ENCODE measurements at places on chromosomes 11 and 22.

DNA sequence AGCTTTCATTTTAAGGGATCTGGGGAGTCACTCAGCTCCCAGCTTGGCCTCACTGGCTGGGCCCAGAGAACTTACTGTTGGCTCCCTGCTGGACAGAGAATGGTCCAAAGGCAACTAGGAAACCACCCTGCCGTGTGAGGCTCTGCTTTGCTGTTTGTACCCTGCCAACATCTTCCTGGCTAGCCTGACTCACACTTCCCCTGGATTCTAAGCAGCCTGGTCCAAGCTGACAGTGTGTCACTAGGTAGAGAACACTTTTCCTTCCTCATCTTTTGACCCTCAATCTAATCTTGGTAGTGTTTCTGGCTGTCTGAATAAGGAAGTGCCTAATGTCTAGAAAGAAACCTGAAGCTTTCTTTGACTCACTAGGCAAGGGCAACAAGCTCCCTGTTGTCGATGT, 76.7 kb downstream of the FAR1 start:
- no peak for DNase-seq

DNA sequence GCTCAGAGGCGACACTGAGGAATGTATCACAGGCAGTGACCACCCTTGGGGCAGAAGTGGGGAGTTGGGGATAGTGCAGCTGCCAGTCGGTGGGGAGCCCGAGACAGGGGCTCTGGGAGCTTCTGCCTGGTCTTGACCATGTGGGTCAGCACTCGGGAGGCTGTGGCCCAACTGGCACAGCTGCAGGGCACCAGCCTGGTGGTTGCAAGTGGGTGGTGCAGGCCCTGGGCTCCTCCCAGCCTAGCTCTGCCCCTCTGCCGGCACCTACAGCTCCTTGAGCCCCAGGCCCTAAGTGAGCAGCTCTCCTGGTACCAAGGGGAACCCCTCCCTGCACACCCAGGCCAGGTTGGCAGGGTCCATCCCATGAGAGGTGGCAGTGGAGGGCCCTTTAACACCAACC, 12.6 kb upstream of the RASL10A start:
- DNase-seq, result no peak

- DNase-seq, result no peak
These were observed at the start of gene CCDC116 for GRCh38 chr22:21632237-21632895. Gene CCDC116, plus strand, starts transcription at chr22:21632760. Its CDS starts 422 bp downstream, at chr22:21633182.

DNA sequence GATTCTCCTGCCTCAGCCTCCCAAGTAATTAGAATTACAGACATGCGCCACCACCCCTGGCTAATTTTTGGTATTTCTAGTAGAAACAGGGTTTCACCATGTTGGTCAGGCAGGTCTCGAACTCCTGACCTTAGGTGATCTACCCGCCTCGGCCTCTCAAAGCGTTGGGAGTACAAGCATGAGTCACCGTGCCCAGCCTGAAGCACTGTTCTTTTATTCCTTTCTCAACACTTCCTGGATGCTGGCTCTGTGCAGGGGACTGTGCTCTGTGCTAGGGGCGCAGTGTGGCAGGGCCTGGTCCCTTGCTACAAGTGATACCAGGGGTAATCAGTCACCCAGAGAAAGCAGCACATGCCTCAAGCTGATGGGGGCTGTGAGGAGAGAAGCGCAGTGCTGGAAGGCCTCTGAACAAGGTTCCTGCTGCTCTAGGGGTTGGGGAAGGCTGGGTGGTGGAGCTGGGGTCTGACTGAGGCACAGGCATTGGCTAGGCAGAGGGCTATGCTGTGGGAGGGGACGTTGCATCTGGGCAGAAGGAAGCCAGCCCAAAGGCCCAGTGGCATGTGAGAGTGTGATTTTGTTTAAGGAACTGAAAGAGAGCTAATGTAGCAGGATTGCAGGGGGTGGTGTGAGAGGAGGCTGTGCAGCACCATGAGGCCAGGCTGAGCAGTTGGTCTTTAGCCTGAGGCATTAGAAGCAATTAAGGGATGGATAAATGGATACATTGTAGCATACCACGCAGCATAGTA, 42.5 kb downstream of the CABIN1 start:
- DNase-seq, result no peak

- no peak for DNase-seq
These were observed 111.6 kb downstream of the CEP164 start for GRCh38 chr11:117439256-117439655.

- no peak for DNase-seq
These were observed 15.3 kb downstream of the OR9G1 start for GRCh38 chr11:56714206-56714605.

- DNase-seq, result no peak
These were observed 48.8 kb downstream of the EXT2 start for GRCh38 chr11:44143987-44144909.

DNA sequence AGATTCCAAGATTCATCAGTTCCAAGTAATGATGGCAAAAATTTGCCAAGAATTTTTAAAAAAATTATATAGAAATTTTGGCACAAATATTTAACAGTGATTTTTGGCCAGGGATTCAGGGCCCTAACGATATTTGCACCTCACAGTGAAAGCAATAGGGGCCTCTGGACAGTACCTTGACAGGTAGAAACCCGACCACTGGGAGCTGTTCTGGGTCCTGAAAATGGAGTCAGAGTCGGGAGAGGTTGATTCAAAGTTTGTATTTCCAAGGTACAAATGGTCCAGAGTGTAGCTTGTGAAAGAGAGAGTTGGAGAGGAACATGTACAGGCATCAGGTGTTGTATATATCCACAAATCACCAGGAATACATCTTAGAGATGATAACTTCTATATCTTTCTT, 41.6 kb downstream of the MRGPRX2 start:
- DNase-seq, result no peak

GRCh38 chr11:126354631-126355323, 709 bp upstream of the ST3GAL4 start:
- no peak for DNase-seq

DNA sequence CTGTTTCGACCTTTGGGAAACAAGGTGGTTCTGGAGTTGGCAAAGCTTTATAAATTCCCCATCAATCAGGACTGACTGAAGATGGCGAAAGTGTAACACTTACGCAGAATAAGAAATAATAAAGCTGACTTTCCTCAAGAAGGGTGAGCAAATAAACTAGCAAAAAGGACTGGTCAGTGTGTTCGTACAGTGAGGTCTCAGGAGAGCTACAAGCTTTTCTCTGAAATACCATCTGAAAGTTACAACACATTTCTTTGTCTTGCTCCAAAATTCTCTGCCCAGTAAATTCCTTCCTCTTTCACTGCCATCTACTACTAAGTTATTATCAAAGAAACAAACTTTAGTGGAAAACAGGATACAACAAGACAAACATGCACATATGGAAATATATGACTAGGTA, 13.4 kb downstream of the PITPNB start:
- DNase-seq, result no peak

GRCh38 chr22:27775087-27775698, 26.4 kb downstream of the MN1 start:
- no peak for DNase-seq

GRCh38 chr11:110873975-110874374, 161.7 kb upstream of the ARHGAP20 start:
- no peak for DNase-seq

DNA sequence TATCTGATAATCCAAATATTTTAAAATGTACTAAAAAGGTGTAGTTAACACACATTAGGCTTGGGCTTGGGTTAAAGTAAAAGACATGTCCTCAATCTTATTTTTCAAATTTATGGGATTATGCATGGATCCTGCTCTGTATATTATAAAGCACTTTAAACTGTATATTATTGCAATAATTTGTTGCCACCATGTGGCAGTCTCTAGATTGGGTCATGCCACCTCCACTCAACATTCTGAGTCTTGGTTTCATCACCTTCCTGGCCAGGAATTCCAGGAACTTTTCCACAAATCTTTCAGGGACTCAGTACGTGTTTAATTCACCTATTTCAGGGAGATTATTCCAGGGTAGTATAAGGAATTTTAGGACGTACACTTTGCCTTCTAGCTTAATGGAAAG, 695.5 kb downstream of the FAM181B start:
- DNase-seq, result no peak

- no peak for DNase-seq
These were observed 14.0 kb downstream of the TMEM258 start for GRCh38 chr11:61778357-61778886.

- no peak for DNase-seq
These were observed 199.0 kb downstream of the BRD1 start for GRCh38 chr22:49628391-49629260.

GRCh38 chr22:19168088-19168890, 10.2 kb downstream of the SLC25A1 start:
- no peak for DNase-seq

- DNase-seq, result no peak
These were observed 65.9 kb downstream of the PHF21A start for GRCh38 chr11:46055371-46055770.

DNA sequence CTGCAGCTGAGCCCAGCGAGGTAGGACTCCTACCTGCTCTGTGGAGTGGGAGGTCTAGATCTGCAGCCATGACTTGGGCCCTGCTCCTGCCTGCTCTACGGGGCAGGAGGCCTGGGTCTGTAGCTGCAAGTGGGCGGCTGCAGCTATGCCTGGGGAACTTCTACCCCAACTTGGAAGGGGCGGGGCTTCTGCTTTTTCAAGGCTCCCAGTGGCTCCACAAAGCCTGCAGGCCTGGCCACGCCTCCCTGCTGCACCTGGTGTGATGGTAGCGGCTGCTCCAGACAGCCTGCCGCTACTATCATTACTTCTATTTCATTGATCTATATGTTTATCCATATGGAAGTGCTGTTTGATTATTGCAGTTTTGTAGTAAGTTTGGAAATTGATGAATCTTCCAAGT, 121.2 kb downstream of the NELL1 start:
- no peak for DNase-seq

DNA sequence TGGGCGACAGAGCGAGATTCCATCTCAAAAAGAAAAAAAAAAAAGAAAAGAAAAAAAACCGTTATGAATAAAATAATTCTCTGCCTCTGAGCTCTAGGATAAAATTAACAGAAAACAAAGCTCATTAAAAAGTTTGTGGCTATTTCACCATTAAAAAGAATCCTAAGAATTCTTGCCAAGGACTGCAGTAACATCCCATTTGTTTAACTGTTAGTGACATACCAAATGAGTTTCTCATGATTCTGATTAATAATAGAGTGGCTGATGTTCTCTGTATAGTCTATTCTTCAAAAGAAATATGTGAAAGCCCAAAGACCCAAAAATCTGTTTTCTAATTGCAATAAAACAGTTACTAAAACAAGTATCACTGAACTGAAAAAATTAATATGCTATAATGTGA, 19.7 kb downstream of the CLNS1A start:
- no peak for DNase-seq

DNA sequence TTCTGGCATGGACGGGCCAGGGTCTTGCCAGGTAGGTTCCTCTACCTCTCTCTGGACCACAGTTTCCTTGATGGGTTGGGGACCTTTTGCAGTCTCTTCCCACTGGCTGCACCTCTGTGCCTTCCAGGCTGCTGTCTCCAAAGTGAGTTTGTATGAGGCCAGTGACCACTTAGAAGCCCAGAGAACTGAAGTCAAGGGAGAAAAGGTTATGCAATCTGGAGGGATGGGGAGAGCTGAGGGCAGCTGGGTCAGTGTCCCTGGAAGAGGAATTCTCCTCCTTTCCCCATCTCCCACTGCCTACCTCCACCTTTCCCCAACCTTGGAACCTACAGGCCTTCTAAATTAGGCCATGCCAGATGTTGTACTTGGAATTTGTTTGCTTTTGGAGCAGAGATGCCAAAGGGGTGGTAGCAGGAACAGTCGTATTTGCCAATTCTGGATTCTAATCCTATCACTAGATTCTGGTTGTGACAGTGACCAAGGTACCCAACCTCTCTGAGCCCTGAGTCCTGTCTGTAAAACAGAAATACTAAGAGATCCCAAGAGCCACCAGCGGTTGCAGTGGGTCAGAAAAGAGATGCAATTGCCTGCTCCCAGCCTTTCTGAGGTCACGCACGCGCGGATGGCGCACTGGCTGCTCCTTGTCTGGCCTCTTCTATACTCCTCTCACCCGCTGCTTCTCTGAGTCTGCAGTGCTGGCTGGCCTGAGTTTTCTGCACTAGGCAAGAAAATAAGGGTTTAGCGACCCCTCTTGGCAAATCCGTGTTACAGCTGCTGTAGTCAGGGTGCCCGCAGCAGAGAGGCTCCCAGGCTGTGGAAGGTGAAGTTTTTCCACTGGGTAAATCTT, 10.7 kb upstream of the ACCSL start:
- peak; percentile 78 for DNase-seq

DNA sequence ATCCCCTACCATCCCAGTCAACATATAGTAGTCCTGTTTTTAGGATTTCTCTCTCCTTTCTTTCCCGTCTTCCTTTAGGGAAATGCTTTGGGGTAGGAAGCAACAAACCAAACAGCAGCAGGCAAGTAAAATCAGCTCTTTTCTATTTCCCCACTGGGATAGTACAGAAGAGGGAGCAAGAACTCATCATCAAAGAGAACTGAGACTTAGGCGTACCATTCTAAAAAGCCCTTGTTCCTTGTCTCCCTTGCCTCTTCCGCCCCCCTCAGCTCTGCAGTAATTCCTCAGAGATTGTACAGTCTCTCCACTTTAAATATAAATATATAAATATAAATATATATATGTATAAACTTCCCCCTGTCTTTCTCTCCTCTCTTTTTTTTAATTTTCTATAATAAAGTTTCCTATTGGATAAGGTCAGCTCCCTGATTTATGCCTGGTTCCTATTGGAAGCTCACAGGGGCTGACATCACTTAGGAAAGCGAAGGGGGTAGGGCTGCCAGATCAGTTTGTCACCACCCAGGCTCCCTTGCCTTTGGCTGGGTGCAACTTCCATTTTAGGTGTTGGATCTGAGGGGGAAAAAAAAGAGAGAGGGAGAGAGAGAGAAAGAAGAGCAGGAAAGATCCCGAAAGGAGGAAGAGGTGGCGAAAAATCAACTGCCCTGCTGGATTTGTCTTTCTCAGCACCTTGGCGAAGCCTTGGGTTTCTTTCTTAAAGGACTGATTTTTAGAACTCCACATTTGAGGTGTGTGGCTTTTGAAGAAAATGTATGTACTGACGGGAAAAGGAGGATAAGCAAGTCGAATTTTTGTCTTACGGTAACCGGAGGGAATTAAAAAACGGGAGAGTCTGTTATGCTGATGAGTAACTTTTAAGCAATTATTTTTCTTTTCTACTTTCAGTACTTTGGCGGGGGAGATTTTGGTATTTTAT, at the start of gene CTNND1:
Gene CTNND1 (plus strand): TSS at position 502 of the 934 bp plus-strand sequence. CDS start 29,677 bp downstream, outside the sequence.
- DNase-seq, result peak; percentile 95

- DNase-seq, result no peak
These were observed 56.5 kb downstream of the FLRT1 start for GRCh38 chr11:64092111-64092760.

DNA sequence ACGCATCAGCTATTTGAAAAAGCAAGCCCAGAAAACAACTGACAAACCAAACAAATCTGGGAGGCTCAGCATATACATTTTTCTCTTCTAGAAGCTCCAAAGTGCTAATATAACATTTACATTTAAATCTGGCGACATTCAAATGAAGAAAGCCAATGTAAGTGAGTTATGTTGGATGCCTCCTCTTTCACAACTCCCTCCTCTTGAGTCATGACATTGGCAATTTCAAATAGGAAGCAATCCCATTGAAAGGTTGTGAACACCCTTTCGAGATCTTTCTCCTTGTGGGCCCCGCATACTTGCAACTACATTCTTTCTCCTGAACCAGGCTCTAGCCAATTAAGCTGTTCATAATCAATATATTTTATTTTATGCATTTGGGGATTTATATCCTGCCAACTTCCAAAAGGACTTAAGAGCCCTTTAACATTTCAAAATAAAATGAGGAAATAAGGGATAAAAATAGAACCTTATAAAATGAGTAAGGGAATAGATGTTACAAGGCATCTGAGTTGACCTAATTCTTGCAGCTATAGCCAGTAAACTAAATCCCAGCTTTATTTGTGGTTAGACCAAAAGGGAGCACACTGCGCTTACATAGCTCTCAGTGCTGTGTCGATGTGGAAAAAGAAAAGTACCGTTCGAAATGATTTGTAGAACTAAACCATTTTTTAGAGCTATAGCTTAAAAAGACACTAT, 129.5 kb upstream of the SESN3 start:
- no peak for DNase-seq
